ENCODE measurements at places on chromosomes 2 and 18. TPM values are rescaled to one million over a fixed set of nuclear protein-coding genes. Genes with fewer than 3 reads are reported as not detected.

DNA sequence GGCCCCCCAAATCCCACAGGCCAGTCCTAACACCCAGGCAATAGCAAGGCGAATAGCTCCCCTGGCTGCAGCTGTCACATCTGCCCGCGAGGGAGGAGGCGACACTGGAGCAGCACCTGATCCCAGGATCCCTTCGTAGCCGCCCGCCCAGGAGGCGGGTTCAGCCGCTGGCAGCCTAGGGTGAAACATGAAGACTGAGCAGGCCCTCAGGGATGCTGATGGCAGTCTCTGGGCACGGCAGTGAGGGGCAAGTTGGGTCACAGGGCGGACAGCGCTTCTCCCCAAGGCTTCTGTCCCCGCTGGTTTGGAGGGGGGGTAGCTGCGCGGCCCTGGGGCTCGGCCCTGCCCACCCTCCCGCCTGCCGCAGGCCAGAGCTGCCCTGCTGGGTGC is 1.9 kb downstream of the DNMT3A start:
- H3K36me3 ChIP-seq: no peaks in the 10 kb centered on the region
- no peak overlapping the region for H3K27ac ChIP-seq
- peaks cover 47% of the 10 kb centered on the region for H3K4me1 ChIP-seq
- H3K27me3 ChIP-seq: no peaks in the 10 kb centered on the region
- no peak overlapping the region for H3K4me3 ChIP-seq
- peak; percentile 38 for DNase-seq

The DPP10 gene
- not detected for total RNA-seq

- H3K27ac ChIP-seq: no peak overlapping the region
- DNase-seq: no peak
- H3K27me3 ChIP-seq: no peaks in the 10 kb centered on the region
- no peaks in the 10 kb centered on the region for H3K4me1 ChIP-seq
- no peak overlapping the region for H3K4me3 ChIP-seq
- peaks cover 10% of the 10 kb centered on the region for H3K36me3 ChIP-seq
Measured at GRCh38 chr2:121605820-121606733, 43.2 kb downstream of the CLASP1 start.

The GPR55 gene
- 11.1 TPM for total RNA-seq

DNA sequence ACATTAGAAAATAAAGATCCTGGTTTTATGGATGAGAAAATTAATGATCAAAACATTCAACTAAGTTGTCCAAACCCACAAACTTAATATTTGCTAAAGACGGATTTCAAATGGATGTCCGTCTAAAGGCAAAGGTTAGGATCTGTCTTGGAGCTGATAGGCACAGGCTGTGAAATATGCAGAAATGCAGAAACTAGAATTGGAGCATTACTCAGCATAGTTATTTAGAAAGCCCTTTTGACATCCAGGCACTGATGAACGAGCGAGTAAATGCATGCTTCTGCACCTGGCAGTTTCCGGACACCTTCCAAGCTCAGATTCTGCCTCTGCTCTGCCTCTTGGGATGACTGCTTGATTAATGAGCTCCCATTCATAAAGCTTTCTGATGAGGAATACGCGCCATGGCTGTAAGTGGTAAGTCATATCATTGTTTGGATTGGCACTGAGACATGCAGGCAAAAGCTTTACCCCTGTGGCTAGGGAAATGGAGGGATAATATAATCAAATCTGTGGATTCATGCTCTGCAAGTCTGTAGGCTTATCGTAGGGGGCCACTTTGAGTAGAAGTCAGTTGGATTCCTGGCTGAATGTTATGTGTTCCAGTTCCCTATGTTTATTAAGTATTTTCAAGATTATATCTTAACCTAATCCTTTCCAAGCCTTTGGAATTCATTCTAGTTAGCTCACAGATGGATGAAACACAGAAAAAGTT is 2176.3 kb upstream of the CELF4 start:
- no peak overlapping the region for H3K4me3 ChIP-seq
- H3K27ac ChIP-seq: no peak overlapping the region
- no peaks in the 10 kb centered on the region for H3K27me3 ChIP-seq
- H3K4me1 ChIP-seq: no peaks in the 10 kb centered on the region

DNA sequence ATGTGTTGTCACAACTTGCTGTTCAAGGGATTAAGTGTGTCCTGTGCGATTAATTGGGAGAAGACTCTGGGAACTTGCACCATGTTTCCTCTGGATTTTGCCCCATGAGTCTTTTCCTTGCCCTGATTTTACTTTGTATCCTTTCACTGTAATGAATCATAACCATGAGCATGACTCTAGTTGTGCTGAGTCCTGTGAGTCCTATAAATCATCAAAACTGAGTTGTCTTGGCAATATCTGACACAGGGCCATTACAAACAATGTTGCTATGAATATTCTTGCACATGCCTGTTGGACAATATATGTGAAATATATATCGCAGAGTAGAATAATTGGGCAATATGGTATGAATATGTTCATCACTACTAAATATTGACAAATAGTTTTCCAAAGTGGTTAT is 56.5 kb upstream of the COL5A2 start:
- no peaks in the 10 kb centered on the region for H3K36me3 ChIP-seq
- no peak overlapping the region for H3K4me3 ChIP-seq
- no peaks in the 10 kb centered on the region for H3K4me1 ChIP-seq
- H3K27ac ChIP-seq: no peak overlapping the region

The GTF3C2 gene
- total RNA-seq: 76.7 TPM

The SOX11 gene
- total RNA-seq: not detected

DNA sequence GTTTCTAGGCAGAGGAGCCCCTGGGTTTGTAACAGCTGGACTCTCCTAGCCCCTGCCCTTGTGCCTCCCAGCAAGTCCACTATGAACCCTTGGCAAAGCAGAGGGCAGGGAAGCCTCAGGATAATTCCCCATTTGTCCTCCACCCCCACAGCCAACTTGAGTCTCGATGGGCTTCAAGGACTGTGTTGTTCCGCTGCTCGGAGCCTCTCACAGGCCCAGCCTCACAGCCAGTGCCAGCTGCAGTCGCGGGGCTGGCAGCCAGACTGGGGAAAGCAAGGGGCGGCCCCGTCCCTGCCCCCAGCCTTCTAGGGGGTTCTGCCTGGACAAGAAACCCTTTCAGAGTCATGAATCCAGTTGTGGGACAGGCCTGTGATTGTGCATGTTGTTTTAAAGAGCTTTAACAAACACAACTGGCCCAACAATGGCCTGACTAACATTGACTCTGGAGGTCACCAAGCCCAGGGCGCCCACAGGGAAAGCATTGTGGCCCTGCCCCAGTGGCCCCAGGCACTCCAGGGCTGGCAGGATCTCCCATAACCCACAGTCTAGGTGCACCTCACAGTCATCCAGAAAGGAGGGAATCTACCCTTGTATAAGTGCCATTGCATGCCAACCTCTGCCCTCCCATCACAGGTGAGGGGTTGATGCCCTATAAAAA is 71.8 kb upstream of the DAPL1 start:
- no peak for DNase-seq
- H3K27me3 ChIP-seq: no peaks in the 10 kb centered on the region
- no peak overlapping the region for H3K27ac ChIP-seq
- H3K4me1 ChIP-seq: no peaks in the 10 kb centered on the region
- no peaks in the 10 kb centered on the region for H3K36me3 ChIP-seq

GRCh38 chr2:10449486-10449831 is 1.3 kb upstream of the ODC1 start:
- H3K4me1 ChIP-seq: peaks cover 35% of the 10 kb centered on the region
- H3K36me3 ChIP-seq: peaks cover 4% of the 10 kb centered on the region
- no peaks in the 10 kb centered on the region for H3K27me3 ChIP-seq
- peak overlapping the region; percentile 95 for H3K27ac ChIP-seq

- DNase-seq: no peak
- no peak overlapping the region for H3K27ac ChIP-seq
- H3K4me1 ChIP-seq: no peaks in the 10 kb centered on the region
- no peak overlapping the region for H3K4me3 ChIP-seq
- no peaks in the 10 kb centered on the region for H3K27me3 ChIP-seq
Measured at GRCh38 chr2:155308367-155309009, 610.0 kb downstream of the KCNJ3 start.

GRCh38 chr2:210713122-210713521 is 156.7 kb downstream of the CPS1 start:
- DNase-seq: no peak
- H3K27me3 ChIP-seq: no peaks in the 10 kb centered on the region
- H3K27ac ChIP-seq: no peak overlapping the region

DNA sequence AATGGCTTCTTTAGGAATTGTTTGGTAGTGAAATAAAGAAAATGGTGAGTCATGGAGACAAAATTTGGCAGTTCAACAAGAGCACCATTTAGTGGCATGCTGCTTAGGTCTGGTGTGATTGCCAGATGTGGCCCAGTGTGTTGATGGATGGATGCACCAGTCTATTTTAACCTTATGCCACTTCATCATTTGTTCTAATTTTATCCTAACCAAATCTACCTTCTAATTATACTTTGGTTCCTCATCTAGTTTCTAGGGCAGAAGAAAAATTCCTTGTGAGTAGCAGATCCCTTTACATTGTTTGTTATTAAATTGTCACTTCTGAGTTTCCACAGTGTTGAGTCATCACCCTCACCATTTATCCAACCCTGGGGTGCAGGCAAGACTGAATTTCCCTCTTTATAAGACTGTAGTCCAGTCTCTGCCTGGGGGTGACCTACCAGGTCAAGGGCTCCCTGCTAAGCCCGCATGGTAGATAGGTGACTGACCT is 32.5 kb downstream of the NABP1 start:
- no peaks in the 10 kb centered on the region for H3K4me1 ChIP-seq
- H3K36me3 ChIP-seq: no peaks in the 10 kb centered on the region
- no peak overlapping the region for H3K4me3 ChIP-seq
- H3K27ac ChIP-seq: no peak overlapping the region

The FSIP2 gene
- not detected for total RNA-seq

DNA sequence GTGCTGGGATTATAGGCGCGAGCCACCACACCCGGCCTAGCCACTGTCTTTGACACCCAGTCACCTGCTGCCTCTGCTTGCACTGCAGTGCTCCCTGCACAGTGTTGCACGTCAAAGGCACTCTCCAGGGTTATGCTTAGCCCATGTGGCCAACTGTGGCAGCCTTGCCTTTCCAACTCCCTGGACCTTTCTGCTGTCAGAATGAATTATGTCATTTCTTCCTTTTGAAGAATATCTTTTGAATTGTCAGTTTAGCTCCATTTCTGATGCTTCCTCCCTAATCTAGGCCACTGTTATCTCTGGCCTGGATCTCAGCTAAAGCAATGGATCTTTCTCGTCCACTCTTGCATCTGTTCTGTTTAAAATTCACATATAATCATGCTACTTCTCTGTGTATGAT is 29.3 kb upstream of the LRRTM1 start:
- H3K27me3 ChIP-seq: no peaks in the 10 kb centered on the region
- H3K27ac ChIP-seq: no peak overlapping the region
- H3K4me3 ChIP-seq: no peak overlapping the region
- H3K4me1 ChIP-seq: no peaks in the 10 kb centered on the region
- no peaks in the 10 kb centered on the region for H3K36me3 ChIP-seq
